ENCODE measurements at places on chromosomes 13 and 19.

DNA sequence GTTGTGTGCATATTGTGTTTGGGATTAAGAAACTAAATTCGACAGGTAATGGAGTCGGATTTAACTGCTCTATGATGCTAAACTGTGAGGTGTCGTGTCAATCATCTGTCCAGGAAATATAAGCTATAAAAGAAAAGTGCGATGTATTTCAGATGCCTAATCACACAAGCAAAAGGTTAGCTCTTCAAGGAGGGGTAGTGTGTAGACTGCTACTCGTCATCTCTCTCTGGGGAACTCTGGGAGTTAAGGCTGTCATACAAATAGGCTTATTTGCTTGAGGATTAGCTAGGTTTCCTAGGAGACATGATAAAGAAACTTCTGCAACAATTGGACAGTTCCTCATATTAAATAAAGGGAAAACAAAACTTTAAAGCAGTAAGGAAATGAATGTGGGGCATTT is 462.1 kb downstream of the OLFM4 start:
- DNase-seq, result no peak

- no peak for DNase-seq
These were observed 39.7 kb downstream of the MLLT1 start for GRCh38 chr19:6239871-6240676.

DNA sequence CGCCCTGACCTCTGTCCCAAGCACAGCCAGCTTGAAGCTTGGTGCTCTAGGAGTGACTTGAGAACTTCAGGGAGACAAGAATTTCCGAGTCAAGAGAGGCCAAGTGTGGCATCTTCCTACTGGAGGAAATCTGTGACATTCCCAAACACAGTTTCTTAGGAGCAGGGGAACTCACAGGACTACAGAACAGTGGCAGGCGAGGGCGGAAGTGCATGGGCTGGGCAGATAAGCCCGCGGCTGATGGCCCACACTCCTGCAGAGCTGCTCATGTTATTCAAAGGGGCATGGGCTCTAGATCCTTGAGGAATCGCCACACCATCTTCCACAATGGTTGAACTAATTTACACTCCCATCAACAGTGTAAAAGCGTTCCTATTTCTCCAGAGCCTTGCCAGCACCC is 168.8 kb downstream of the KATNAL1 start:
- no peak for DNase-seq

- no peak for DNase-seq
These were observed 6.3 kb downstream of the SYT3 start for GRCh38 chr19:50633359-50633758.

DNA sequence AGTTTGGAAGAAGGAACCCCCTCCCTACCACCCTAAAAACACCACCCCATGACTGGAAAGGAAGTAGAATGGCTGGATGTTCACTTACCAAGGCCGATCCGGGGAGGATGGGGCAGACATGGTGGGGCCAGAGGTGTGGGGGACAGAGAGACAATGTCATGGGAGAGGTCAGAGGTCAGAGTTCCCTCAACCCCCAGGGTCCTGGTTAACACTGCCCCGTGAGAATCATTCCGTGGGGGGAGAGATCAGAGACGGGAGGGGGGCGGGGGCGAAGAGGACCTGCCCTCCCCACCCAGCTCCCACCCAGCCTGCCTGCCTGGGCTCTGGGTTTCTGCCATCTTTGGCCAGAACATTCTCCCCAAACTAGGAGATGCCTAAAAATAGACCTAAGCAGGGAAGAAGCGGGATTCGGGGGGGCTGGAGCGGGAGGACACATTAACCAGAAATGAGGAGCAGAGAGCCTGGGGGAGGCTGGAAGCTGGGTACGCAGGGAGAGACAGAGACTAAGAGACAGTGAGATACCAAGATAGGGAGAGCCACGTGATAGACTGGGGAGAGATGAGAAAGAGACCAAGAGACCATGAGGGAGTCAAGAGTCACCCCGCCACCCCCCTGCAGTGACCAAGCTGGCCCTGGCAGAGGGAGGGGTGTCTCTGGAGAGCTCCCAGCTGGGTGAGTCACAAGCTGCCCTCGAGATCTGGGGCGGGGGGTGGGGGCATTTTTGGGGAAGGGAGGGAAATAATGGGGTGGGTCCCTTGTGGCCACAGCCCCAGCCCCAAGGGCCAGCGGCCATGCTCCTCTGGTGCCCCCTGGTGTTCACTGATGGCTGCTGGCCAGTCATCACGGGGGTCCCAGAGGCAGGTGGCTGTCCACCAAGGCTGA is 6.1 kb upstream of the KANK2 start:
- DNase-seq, result peak; percentile 73

DNA sequence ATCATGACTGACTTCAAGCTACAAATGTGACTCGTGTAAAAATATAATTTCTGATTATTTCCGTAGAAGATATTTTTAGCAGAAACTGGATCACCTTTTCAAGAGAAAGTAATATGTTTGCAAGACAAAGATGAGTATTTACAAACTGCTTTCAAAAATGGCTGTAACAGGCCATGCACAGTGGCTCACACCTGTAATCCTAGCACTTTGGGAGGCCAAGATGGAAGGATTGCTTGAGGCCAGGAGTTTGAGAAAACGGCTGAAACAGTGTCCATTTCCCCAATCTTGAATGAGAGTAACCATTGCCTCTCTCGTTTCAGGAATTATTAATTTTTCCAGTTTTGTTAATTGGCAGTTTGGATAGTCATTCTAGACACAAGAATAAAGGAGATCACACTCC is 3.5 kb upstream of the ZNF175 start:
- DNase-seq, result no peak

DNA sequence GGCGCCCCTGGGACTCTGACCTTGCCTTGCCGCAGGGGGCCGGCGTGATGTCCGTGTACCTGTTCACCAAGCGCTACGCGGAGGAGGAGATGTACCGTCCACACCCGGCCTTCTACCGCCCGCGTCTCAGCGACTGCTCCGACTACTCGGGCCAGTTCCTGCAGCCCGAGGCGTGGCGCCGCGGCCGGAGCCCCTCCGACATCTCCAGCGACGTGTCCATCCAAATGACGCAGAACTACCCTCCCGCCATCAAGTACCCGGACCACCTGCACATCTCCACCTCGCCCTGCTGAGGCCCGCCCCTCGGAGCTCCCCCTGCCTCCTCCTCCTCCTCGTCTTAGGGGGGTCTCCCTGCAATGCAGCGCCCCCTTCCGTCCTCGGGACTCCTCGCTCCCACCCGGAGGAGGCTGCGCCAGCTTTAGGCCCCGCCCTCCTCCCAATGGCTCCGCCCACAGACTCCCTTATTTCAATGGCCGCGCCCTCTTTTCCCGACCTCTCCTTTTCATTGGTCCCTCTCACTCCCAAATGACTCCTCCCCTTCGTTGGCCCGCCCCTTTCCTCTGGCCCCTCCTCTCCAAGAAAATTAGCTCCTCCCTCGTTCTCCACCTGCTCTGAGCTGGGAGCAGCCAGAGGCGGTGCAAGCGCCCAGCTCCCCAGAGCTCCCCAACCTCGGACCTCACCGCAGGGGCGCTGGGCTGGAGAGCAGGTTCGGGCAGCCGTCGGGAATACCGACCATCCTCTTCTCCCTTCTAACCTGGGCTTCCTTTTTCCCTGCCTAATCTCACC is 20.5 kb upstream of the CACNG8 start:
- DNase-seq, result no peak

DNA sequence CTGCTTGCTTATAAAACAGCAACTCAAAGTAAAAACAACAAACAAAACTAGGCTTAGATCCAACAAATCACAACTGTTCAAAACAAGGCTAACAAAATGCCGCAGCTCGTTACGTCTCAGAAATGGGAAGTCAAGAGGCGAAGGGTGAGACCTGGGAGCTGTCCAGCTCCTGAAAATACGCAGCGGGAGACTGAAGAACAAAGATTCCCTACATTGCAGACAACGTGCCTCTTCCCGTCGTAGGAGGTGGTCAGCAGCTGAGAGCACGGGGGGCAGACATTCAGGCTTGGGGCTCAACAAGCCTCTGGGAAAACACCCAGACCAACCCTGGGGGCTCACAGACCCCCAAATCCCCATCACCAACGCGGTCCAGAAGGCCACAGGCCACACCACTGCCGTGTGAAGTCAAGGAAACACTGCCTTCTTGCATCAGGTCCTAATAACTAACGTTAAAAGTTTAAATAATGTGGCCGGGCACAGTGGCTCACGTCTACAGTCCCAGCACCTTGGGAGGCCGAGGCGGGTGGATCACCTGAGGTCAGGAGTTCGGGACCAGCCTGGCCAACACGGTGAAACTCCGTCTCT is 13.5 kb downstream of the PLPP2 start:
- DNase-seq, result no peak

GRCh38 chr13:33554919-33555791 is 262.8 kb upstream of the RFC3 start:
- DNase-seq, result no peak

GRCh38 chr13:40565282-40566148 is 100.9 kb downstream of the FOXO1 start:
- no peak for DNase-seq

DNA sequence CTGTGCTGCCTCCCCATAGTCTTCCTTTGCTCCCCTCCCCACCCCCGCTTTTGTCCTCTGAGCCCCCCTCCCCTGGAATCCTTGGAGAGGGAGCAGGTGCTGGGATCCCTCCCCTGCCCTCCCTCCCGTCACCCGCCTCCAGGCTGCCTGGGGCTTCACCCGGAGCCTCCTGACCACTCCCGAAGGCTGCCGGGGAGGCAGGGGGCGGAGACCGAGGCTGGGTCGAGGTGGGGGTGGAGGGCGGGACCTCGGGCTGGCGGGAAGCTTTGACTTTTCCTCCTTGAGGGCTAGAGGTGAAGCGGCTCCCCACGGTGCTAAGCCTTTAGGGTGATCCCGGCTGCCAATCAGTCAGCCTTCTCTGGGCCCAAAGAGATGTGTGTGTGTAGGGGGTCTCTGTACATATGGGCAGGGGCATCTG is 1.5 kb downstream of the KMT5C start:
- DNase-seq, result peak; percentile 81

GRCh38 chr19:11566164-11566563 is 7.1 kb upstream of the ELOF1 start:
- no peak for DNase-seq

GRCh38 chr19:49391581-49392399 is 3.7 kb downstream of the KASH5 start:
- DNase-seq, result peak; percentile 70

DNA sequence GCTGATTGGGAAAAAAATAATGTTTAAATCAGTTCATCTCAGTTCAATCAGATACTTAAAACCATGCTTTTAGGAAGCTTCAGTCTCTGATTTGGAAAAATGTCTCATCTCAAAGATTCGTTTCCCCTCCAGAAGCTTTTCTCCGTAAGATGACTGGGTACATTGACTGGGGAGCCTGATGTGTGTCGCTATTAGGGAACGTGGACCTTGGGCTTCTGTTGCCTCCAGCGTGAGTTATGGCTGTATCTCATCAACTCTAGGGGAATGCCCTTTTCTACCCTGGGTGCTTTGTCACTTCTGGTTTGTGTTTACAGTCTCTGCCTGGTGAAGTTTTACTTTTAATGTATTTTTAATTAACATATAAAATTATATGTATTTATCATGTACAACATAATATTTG is 635.5 kb upstream of the GPC6 start:
- DNase-seq, result no peak

GRCh38 chr13:27186295-27186694 is 14.7 kb upstream of the USP12 start:
- no peak for DNase-seq

- no peak for DNase-seq
These were observed 34.9 kb upstream of the PSPC1 start for GRCh38 chr13:19817510-19818158.

DNA sequence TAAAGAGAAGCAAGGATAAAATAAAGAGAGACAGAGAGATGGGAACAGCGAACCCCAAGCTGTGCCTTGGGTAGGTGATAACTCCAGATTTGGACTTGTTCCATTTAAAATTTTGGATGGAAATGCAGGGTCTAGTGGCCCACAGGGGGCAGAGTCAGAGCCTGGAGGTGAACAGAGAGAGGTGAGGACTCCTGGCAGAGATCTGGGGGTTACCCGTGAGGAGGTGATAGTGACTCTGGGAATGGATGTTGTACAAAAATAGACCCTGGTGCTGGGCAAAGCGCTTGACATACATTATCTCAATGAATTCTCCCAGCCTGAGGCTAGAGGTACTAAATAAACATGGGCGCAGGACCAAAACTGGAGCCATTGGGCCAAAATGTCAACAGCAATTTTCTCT is 14.3 kb upstream of the DHRS12 start:
- DNase-seq, result no peak

GRCh38 chr19:46442808-46443450 is 14.2 kb upstream of the PNMA8C start:
- DNase-seq, result no peak

GRCh38 chr13:44219577-44220548 is 153.8 kb upstream of the SERP2 start:
- no peak for DNase-seq

GRCh38 chr13:101838323-101838722 is 385.8 kb downstream of the ITGBL1 start:
- DNase-seq, result no peak

DNA sequence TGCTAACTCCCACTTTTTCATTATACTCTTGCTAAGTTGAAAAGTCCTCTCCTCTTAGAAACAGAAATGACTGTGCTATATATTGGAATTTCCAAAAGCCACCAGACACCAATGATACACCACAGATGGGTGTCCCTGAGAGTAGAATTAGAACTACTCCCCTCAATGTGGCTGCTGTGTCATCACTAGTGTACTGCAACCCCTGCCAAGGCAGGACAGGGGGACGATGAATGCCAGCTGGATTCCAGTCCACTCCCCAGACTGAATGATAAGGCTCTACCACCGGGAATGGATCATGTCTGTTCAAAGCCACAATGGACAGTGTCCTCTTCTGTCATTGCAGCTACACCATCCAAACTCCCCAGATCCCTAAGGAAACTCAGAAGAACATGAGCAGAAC is 69.7 kb upstream of the EDNRB start:
- DNase-seq, result no peak

GRCh38 chr13:50911081-50911631 is 1.6 kb downstream of the RNASEH2B start:
- DNase-seq, result no peak

- DNase-seq, result no peak
These were observed 843 bp downstream of the ZNF610 start for GRCh38 chr19:52336791-52337381.

- DNase-seq, result peak; percentile 57
These were observed 1.4 kb upstream of the USF2 start for GRCh38 chr19:35267353-35267817.

GRCh38 chr19:50024719-50025021 is 502 bp downstream of the VRK3 start:
- no peak for DNase-seq

DNA sequence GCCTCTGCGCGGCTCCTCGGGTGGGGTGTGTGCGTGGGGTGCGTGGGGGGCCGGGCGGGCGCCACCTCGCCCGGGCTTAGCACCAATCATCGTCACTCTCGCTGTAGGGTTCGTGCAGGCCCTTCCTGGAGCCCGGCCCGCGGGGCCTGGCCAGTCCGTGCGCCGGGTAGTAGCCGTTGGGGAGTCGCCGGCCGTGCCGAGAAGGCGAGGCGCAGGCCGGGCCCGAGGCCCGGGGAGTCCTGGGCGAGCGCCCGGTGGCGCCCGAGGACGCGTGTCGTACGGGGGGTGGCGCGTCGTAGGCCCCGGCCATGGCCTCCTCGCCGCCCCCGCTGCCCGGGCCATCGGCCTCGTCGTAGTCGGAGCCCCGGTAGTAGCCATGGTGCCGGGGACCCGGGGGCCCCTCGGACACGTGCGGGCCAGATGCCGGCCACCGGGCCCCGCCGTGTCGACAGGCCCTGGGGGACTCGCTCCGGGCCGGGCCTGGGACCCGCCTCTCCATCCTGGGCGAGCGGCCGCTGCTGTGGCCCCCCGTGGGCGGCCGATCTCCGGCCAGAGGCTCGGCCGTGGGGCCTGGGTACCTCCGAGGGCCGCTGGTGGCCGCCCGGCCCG is 57.1 kb downstream of the IER2 start:
- no peak for DNase-seq
